ENCODE measurements at places on chromosomes 7 and 10.
A peak's percentile ranks its signal among the peaks of the same experiment; 100 is the strongest.

GRCh38 chr10:12509016-12509793 lies 159.9 kb downstream of the CAMK1D start:
- no peak for DNase-seq

- DNase-seq = no peak
These were observed 207.2 kb downstream of the PARD3 start for GRCh38 chr10:34607894-34608293.

GRCh38 chr7:131538071-131538812 lies 18.2 kb downstream of the PODXL start:
- DNase-seq = no peak

DNA sequence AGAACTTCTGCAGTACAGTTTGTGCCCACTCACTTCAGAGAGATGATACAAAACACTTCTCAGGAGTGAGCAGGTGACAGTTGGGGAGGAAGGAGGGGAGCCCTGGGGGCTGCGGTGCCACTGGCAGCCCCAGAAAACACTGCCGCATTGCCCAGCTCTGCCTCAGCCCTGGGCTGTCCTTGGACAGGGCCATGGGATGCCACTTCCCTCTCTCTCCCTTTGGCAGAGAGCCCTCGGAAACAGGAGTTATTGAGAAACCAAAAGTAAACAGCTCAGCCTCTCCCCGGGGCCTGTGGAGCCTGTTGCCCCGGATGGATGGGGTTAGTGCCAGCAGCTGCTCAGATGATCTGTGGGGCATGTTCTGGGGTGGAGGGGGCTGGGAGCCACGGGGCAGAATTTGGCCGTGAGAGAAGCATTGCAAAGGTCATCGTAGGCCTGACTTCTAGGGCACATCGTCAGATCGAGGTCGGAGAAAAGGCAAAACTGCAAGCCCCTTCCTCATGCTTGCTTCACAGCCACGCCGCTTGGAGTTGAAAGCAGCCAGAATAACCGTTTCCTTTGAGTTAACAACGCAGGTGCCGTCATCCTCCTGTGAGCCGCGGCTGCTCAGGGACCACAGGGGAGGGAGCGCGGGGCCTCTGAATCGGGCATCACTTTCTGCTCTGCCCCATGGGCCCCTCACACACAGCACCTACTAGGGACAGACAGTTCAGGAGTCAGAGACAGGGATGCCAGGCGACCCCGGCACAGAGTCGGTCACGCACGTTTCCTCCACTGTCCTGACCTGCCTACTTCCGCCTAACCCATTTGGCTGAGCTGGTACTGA lies 256.4 kb downstream of the CAMK1D start:
- DNase-seq = peak; percentile 49

- no peak for DNase-seq
These were observed 32.8 kb downstream of the SLC26A4 start for GRCh38 chr7:107693396-107693795.

DNA sequence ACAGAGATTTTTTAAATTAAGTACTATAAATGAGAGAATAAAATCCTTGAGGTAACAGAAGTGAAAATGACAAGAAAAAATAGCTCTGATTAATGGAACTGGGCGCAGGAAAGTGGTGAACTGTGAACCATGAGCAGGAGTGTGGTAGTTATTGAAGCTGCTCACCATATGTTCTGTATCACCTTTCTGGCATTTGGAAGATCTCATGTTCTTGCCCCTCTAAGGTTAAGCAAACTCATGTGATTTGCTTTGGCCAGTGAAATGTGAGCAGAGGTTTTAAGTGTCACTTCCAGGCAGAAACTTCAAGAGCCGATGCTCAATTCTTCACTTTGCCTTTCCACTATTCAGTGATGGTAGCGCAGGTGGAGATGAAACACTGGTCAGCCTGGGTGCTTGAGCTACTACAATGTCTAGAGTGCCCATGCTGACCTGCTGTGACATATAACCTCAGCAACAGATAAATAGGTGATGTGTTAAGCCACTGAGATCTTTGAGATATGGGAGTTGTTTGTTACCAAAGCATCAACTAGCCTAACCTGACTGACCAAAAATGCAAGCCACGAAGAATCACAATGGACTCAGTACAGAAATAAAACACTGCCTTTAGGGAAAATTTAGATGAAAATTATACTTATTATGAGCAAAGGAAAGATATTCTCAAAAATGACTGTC lies 18.4 kb downstream of the MTPAP start:
- DNase-seq = no peak

DNA sequence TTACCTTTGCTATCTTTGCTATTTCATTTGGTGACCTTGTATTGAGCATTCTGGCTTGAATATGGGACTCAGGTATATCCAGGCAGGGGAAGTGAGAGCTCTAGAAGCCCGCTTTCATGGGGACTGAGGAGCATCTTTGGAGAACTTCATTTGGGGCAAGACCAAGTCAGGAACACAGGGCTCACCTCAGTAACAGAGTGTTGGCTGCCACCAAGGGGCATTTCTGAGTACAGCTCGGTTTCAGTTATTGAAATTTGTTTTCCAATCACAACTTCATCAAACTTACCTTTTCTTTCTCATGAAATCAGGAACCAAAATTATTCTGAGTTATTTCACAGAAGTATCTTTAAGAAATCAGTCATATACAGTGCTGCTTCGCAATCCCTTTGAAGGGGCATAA lies 337.2 kb downstream of the C7orf25 start:
- DNase-seq = no peak

DNA sequence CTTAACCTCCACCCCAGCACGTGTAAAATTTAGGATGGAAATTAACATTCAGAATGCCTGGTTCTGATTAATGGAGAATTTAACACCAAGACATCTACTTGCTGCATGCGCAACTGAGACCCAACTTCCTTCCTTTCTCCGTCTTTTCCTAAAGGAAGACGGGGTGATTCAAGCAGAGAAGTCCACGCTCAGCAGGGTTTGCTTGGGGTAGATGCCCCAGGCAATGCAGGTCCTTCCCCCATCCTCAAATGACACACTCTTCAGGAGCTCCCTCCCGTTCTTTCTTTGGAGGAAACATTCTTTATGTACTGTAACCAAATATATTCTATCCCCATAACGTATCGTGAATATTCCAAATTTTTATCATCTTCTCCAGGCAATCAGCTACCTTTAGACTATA lies 47.0 kb downstream of the FAM171A1 start:
- no peak for DNase-seq

GRCh38 chr10:32054094-32054493 lies 2.1 kb downstream of the KIF5B start:
- peak; percentile 19 for DNase-seq

DNA sequence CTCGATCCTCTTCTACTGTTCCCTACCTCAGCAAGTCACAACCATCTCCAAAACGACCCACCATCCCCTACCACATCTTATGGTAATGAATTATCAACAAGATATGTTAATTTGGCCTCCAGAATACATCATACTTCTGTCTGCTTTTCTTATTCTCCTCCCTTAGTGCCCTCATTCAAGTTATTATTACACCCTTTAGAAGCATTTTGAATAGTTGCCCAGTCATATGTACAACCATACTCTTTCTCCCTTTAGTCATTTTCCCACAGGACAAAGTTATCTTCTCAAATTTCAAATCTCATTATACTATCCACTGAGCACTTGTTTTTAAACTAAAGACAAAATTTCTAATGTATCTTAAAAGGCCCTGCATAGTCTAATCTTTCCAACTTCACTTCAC lies 71.0 kb downstream of the GNAT3 start:
- DNase-seq = no peak

DNA sequence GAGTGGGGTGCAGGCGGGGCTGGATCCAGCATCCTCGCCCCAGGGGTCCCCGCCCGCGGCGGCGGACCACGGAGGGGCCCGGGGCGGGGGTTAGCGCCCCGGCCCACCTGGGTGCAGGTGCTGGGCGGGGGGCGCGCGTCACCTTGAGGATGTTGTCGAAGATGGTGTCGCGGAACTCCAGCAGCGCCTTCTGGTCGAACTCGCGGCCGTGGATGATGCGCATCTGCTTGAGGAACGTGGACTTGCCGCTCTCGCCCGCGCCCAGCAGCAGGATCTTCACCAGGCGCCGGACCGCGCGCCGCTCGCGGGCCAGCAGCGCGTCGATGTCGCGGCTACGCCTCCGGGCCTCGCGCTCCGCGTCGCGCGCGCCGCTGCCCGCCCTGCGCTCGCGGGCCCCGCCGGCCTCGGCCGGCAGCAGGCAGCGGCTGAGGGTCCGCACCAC lies 376 bp downstream of the GNA12 start:
- peak; percentile 32 for DNase-seq

DNA sequence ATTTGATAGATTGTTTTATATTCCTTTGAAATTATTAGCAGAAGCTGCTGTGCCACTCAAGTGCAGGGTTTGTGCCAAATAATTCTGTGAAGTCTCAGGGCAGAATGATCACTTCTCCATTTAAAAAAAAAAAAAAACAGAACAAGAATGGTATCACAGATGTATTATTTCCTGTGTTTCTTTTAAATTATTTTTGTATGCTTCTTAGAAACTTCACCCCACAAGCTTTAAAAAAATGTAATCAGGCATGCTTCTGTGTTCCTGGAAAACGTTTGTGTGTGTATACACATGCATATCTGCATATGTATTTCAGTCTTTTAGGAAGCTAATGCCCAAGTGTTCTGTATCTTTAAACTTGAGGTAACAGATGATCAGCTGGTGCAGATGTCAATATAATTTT lies 6.3 kb upstream of the CD36 start:
- no peak for DNase-seq

- DNase-seq = no peak
These were observed 60.0 kb downstream of the ATXN7L1 start for GRCh38 chr7:105816266-105816843.

GRCh38 chr10:90813594-90814365 lies 44.1 kb downstream of the HTR7 start:
- no peak for DNase-seq

DNA sequence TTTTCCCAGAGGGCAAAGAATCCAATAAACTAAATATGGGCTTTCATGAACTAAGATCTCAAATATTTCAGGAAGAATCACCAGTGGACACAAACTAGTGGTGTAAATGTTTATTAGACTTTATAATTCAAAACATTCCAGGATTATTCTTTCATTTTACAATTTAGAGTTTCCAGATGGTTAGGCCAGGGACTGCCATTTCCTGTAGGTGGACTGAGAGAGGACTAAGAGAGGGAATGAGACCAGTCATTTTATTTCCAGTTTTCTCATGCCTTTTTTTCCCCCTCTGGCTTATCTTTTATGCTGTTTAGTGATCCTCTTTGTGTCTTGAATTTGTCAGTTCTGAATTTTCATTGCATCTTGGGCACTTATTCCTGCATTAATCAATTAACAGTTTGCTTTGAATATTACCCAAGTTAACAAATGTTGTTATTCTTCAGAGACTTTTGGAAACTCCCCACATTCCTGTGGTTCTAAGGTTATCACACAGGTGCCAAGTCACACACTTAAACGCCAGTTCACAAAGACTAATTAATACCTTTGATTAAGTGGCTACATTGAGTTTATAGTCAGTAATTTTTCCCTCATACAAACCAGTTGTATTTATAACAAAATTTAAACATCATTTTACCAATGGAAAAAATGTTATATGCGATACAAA lies 12.3 kb downstream of the CISD1 start:
- DNase-seq = no peak

- no peak for DNase-seq
These were observed 8.4 kb upstream of the CDK14 start for GRCh38 chr7:90587766-90588165.

DNA sequence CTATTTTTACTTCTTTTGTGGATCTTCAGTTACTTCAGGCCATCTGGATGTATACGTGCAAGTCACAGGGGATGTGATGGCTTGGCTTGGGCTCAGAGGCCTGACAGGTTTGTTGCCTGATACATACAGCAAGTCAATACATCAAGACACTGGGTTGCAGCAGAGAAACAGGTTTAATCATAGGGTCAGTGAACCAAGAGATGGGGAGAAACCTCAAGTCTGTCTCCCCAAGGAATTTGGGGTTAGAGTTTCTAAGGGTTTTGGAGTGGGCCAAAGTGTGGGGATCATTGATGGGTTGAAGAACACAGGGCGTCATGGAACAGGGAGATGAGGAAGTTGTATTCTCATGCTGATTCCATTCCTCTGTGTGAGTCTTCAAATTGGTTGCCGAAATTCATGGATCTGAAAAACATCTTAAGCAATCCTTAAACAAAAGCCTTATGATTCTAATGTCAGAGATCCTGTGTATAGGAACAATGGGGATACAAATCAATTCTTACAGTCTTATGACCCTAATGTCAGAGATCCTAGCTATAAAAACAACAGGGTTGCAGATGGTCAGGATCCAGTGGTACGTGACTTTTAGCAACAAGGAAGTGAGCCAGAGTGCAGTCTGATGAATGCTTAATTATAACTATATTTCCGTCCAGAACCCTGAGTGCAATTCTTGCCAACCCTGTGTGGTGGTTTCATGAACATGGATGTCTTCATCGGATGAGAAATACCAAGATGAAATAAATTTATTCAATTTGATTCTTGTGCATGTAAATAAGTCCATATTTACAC lies 18.9 kb downstream of the OTUD1 start:
- DNase-seq = no peak

- peak; percentile 49 for DNase-seq
These were observed 2.2 kb upstream of the LRRC27 start for GRCh38 chr10:132329565-132330485.

DNA sequence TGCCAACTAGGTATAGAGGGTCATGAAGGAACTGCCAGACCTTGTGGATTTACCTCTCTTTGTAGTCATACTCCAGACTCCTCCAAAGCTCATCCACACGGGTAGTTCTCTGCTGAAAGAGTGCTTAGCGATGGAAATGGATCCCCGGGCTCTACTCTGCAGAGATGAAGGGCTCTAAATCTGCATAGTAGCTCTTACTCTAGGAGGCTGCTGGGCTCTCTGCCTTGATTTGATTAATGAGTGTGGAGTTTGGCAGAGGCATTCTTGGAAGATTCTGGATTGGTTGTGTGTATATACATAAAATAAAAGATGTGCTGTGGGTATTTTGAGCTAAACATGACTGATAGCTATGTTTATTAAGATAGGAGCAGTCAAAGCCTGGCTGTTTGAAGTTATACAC lies 21.3 kb upstream of the CPXM2 start:
- DNase-seq = no peak

- no peak for DNase-seq
These were observed 900 bp upstream of the MICALL2 start for GRCh38 chr7:1459920-1460820.

DNA sequence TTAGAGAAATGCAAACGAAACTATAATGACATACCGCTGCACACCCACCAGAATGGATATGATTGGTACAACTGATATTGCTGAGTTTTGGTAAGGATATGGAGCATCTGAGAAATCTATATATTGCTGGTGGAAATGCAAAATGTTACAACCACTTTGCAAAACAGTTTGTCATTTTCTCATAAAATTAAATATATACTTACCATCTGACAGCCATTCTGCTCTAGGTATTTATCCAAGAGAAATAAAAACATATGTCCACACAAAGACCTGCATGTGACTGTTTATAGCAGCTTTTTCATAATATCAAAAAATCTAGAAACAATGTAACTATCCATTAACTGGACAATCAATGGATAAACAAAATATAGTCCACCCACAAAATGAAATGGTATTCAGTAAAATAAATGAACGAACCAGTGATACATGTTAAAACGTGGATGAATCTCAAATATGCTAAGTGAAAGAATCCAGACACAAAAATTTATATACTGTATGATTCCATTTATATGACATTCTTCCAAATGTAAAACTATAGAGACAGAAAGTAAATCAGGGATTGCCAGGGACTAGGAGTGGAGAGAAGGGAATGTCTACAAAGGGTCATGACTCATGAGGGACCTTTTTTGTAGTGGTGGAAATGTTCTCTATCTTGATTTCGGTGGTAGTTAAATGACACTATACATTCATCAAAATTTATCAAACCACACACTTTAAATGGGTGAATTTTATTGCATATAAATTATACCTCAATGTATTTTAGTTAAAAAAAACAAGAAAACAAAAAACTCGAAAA lies 312.0 kb upstream of the GLI3 start:
- DNase-seq = no peak

All from CD4-positive, alpha-beta T cell treated with Interleukin-17A for 1 hour (primary cell).